ENCODE measurements at places on chromosomes 3 and 15.

DNA sequence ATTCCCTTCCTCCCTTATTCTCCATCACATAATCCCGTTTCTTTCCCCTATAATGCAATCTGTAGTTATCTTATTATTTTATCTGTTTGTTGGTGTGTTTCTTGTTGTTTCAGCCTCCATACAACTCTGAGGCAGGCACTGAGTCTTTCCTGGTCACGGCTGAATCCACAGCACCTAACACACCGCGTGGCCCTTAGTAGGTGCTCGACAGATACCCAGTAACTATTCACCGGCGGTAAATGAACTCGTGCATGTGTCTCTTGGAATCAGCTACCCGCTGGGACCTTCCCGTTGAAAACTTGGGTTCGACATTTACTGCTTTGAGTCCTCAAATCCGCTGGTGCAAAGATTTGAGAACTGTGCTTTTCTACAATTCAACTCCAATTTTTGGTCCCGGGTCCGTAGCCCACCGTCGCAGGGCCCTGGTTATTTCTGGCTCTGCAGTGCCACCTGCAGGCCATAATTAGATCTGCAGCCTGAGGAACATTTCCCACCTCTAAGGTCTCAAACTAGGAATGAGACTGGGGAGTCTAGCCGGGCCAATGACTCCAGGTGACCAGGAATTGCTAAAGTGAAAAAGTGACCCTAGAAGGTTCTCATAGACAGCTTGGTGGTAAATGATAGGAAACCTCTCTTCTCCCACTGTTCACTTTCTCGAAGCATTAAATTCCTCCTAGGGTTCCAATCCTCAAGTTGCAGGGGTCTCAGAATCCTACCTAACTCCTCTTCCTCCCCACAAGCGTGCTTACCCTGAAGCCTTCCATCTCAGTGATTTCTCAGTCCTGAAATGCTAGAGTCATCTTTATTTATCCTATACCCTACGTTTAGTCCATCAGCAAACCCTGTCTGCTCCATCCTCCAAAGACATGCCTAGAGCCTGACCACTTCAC is 40.0 kb upstream of the TRH start:
- H3K36me3 ChIP-seq: no peaks in the 10 kb centered on the region
- no peak overlapping the region for H3K27ac ChIP-seq
- H3K4me3 ChIP-seq: no peak overlapping the region
- H3K4me1 ChIP-seq: no peaks in the 10 kb centered on the region
- DNase-seq: no peak
- H3K27me3 ChIP-seq: no peaks in the 10 kb centered on the region

GRCh38 chr3:190338717-190339116 is 16.5 kb upstream of the CLDN1 start:
- H3K4me1 ChIP-seq: no peaks in the 10 kb centered on the region
- no peak overlapping the region for H3K4me3 ChIP-seq

DNA sequence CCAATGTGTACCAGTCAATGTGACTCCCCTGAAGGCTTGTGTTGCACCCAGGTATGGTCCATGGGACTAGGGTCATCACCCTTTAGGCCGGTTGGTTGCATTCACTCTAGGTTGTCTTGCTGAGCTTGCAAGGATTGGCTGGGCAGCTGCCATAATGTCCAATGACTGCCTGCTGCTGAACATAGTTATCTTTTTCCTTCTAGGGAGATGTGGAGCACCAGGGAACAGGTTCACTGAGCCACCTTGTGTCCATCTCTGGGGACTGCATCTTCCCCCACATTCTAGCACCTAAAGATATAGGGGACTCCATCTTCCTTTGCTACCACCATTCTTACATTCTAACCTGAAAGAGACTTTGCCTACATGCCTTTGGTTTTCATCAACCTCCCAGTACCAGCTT is 580.4 kb upstream of the TBL1XR1 start:
- no peaks in the 10 kb centered on the region for H3K4me1 ChIP-seq
- no peak for DNase-seq
- no peaks in the 10 kb centered on the region for H3K27me3 ChIP-seq
- no peaks in the 10 kb centered on the region for H3K36me3 ChIP-seq
- no peak overlapping the region for H3K27ac ChIP-seq

- H3K4me1 ChIP-seq: peaks cover 2% of the 10 kb centered on the region
- DNase-seq: peak; percentile 47
- no peaks in the 10 kb centered on the region for H3K27me3 ChIP-seq
- no peak overlapping the region for H3K4me3 ChIP-seq
Measured at GRCh38 chr3:132180337-132180791, 136.8 kb upstream of the ACP3 start.

- DNase-seq: no peak
- H3K4me1 ChIP-seq: peaks cover 5% of the 10 kb centered on the region
- H3K27me3 ChIP-seq: peaks cover 8% of the 10 kb centered on the region
- H3K4me3 ChIP-seq: no peak overlapping the region
- no peak overlapping the region for H3K27ac ChIP-seq
- no peaks in the 10 kb centered on the region for H3K36me3 ChIP-seq
Measured at GRCh38 chr15:63490345-63491034, 13.9 kb upstream of the USP3 start.

DNA sequence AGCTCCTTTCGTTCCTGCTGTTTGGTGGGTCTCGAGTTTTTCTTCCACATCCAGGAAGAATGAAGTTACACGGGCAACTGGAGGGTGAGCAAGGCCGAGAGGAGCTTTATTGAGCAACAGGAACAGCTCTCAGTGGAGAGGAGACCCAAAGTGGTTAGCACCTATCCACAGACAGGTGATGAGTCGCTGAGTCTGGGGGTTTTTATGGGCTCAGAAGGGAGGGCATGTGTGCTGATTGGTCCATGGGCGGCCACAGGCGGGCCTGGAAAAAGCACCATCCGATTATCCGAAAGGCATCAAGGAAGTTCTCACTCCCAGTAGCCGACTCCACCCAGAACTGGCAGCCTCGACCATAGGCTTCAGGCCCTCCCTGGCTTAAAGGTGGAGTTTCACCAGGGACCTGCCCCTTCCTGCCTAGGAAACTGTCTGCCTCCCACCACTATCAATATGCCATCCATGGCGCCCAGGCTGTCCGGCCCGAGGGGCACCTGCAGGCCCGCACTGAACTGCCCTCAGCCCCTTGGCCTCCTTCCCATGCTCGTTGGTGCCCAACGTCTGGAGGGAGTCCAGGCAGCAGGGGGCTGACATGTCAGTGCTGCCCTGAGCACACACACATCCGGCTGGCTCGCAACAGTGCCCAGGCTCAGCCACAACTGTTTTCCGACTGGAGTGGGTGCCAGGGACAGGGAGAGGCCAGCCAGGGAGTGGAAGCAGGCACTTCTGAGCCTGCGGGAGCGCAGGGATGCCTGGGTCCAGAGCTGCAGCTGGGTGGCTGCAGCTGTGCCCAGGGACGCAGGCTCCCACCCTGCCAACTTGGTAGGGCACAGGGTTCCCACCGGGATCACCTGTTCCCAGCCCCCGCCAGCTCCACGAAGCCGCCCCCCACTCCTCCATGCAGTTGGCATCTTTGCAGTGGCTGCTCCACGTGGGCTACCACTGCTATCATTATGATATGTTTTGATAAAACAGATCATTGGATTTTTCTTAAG is 170.2 kb downstream of the FNDC3B start:
- no peak overlapping the region for H3K27ac ChIP-seq
- no peak overlapping the region for H3K4me3 ChIP-seq
- H3K36me3 ChIP-seq: peaks cover 4% of the 10 kb centered on the region
- H3K4me1 ChIP-seq: peaks cover 5% of the 10 kb centered on the region
- DNase-seq: no peak
- H3K27me3 ChIP-seq: no peaks in the 10 kb centered on the region

DNA sequence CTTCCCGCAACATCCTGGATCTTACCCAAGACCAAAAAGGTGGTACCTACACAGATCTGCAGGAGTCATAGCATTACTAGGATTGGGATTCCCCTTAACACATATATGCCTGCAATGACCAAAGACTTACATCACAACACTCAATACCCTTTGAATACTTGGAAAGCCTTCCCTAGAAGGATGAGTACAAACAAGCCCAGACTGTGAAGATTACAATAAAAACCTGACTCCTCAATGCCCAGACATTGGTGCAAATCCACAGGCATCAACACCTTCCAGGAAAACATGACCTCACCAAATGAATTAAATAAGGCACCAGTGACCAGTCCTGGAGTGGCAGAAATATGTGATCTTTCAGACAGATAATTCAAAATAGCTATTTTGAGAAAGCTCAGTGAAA is 326.8 kb downstream of the TBL1XR1 start:
- H3K27me3 ChIP-seq: no peaks in the 10 kb centered on the region
- H3K4me3 ChIP-seq: no peak overlapping the region
- no peaks in the 10 kb centered on the region for H3K4me1 ChIP-seq
- H3K27ac ChIP-seq: no peak overlapping the region

DNA sequence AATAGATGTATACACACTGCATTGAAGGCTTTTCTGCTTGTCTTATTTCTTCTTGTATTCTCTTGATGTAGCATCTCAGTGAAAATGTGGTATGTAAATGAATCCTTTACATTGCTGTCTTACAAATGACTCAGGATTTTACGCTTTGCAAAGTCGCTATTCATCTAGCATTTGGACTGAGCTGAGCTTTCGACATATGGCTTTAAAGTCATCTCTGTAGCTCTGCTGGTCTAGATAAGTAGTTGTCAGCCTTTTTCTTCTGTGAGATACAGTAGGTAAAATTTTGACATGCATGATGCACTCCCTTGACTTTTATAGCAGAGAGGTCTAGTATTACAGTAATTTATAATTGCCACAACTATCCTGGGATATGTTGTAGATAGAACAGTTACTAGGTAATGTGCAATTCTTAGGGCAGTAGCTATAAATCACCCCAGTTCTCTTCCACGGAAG is 16.8 kb downstream of the MEF2A start:
- no peaks in the 10 kb centered on the region for H3K27me3 ChIP-seq
- peaks cover 2% of the 10 kb centered on the region for H3K4me1 ChIP-seq
- DNase-seq: no peak
- H3K27ac ChIP-seq: no peak overlapping the region
- no peak overlapping the region for H3K4me3 ChIP-seq

DNA sequence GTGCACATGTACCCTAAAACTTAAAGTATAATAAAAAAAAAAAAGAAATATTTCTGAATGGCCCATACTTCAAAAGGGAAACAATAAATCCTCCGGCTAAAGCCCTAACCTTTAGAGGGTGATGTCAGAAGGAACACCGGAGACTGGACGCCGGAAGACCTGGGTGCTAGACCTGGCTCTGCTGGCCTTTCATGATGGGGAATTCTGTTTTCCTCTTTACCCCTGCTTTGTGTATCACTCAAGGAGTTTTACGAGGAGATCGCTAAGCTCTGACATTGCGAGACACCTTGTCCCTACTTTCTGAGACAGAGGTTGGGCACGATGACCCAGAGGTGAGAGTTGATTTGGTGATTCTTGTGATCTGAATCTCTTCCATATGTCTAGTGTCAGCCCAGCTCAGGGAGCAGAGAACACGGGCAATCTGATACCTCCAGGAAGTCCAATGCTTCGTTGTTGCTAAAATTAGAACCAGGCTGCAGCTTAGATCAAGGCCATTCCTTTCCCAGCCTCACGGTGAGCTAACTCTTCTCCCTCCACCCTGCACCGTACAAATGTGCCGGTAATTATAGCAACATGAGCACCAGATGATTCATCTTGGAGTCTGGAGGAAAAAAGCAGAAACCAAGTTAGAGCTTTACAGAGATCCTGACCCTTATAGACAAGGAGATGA is 42.0 kb upstream of the CFAP161 start:
- H3K27me3 ChIP-seq: no peaks in the 10 kb centered on the region
- no peak overlapping the region for H3K27ac ChIP-seq
- no peaks in the 10 kb centered on the region for H3K4me1 ChIP-seq
- H3K4me3 ChIP-seq: no peak overlapping the region
- H3K36me3 ChIP-seq: no peaks in the 10 kb centered on the region

- no peak overlapping the region for H3K27ac ChIP-seq
- H3K4me1 ChIP-seq: no peaks in the 10 kb centered on the region
- H3K27me3 ChIP-seq: no peaks in the 10 kb centered on the region
- DNase-seq: no peak
- no peaks in the 10 kb centered on the region for H3K36me3 ChIP-seq
- no peak overlapping the region for H3K4me3 ChIP-seq
Measured at GRCh38 chr3:159472611-159473010, 516.0 kb upstream of the IL12A start.

DNA sequence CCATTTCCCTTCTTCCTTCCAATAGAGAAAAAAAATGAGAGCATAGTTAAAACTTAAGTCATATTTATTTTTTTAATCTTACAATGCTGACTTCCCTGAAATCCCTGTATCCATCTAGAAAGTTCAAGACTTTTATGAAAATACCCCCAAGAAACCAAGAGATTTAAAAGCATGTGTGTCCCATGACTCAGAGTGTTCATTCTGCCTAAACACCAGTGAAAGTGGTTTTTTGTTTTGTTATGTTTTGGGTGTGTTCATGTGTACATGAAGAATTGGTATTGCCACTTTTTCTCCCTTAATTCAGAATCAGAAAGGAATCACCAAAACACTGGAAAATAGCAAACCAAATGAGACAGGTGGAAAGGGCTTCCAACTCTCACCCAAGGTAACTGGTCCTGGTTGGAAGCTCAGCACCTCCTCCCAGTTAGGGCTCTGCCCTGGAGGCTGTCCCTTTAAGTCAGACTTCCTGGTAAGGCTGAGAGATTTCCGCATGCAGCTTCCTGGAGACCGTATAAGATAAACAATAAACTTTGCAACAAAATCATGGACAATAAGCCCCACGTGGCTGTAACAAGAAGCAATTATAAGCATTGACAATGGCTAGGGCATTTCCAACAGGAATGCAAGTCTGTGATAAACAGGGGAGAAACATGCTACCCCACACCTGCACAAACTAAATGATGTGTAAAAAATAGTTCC is 121.9 kb upstream of the ARHGEF3 start:
- H3K27me3 ChIP-seq: no peaks in the 10 kb centered on the region
- H3K4me3 ChIP-seq: no peak overlapping the region
- DNase-seq: no peak
- H3K4me1 ChIP-seq: peaks cover 3% of the 10 kb centered on the region

GRCh38 chr3:30756218-30756617 is 138.2 kb downstream of the GADL1 start:
- no peaks in the 10 kb centered on the region for H3K4me1 ChIP-seq
- H3K27ac ChIP-seq: no peak overlapping the region
- no peak for DNase-seq
- no peak overlapping the region for H3K4me3 ChIP-seq
- H3K27me3 ChIP-seq: no peaks in the 10 kb centered on the region

DNA sequence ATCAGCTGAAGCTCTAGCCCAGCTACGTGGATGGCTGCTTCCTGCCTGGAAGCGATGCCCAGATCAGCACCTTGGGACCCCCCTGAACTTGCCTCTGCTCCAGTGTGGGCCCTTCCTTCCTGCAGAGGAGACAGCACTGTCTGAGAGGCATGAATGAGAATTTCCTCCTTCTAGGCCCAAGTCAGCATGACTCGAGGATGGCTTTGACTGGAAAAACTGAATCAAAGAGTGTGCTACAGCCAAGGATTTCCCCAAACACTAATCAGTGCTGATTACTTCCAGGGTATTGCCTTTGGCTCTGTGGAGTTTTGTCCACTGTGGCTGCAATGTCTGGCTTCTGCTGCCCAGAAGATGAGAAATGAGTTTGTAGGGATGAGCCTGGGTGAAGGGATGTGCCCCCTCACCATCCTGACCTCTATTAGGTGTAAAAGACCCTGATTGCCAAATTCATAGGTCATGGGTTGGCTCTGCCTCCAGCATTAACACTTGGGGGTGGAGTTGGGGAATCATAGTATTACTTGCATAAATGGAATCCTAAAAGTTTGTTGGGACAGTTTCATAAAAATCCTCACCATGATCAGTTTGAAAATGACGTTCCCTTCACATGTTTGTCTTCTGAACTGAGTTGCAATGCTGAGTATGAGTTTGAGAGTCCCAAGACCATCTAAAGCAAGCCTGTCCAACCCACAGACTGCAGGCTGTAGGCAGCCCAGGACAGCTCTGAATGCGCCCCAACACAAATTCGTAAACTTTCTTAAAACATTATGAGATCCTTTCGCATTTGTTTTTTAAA is 36.7 kb downstream of the FLNB start:
- no peak overlapping the region for H3K27ac ChIP-seq
- no peaks in the 10 kb centered on the region for H3K36me3 ChIP-seq

GRCh38 chr3:35665390-35666055 is 26.2 kb downstream of the ARPP21 start:
- H3K4me3 ChIP-seq: no peak overlapping the region
- no peaks in the 10 kb centered on the region for H3K27me3 ChIP-seq

Data from H1 (cell line).